ENCODE measurements at places on chromosomes 3 and 15.

DNA sequence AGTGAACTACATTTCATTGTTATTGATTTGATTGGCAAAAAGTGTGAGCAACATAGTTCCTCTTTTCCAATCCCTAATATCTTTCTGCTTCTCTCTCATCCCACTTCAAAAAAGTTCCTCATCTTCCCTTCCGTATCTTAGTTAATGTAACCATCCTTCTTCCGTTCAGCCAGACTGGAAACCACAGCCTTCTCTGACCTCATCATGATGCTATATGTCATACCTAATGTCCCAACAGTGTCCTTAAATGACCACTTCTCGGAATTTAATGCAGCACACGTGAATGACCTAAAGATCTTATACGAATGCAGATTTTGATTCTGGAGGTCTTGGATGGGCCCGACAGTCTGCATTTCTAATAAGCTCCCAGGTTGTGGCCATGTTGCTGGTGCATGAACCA lies 320.3 kb upstream of the SATB1 start:
- no peak for DNase-seq

DNA sequence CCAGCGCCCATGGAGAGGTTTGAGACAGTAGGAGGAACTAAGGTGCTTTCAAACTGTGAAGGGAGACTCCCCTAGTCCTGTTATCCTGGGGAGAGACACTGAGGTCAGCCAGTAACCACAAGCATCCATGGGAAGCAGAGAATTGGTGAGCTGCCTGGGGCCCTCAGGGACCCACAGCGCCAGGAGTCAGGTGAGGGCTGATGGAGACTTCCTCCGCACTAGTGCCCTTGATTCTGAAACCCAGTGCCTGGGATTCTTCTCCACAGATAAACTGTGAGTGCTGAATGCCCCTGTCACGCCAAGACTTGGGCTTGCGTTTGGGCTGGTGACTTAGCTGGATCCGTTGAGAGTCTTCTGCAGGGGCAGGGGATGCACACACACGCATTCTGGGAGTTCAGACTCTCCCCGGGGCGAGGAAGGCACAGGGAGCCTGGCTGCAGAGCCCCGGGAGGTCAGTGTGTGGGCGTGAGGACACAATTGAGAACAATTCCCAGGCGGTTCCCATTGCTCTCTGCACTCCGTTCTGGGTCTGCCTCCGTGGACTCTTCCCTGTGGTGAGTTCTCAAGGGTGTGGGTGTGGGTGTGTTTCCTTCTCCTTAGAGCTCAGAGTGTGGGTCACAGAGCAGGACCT lies 37.9 kb upstream of the SLCO2A1 start:
- DNase-seq, result no peak

- DNase-seq, result no peak
These were observed 28.5 kb downstream of the DNAJC13 start for GRCh38 chr3:132445817-132446216.

DNA sequence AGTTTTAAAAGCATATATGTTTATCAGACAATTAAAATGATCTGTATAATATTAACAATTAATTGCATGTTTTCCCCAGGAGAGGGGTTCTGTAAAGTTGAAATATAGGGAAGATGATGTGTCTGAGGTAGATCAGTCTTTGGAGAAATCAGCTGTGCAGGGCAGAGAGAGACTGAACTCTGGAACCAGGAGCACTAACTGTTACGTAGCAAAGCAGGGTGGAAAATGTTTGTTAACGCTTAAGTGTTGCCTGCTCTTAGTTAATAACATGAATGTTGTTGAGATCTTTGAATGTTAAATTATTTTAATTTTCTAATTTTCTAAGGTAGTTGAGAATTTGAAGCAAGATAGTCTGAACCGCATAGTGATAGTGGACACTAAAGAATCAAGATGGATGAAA lies 57.5 kb downstream of the NEO1 start:
- no peak for DNase-seq

DNA sequence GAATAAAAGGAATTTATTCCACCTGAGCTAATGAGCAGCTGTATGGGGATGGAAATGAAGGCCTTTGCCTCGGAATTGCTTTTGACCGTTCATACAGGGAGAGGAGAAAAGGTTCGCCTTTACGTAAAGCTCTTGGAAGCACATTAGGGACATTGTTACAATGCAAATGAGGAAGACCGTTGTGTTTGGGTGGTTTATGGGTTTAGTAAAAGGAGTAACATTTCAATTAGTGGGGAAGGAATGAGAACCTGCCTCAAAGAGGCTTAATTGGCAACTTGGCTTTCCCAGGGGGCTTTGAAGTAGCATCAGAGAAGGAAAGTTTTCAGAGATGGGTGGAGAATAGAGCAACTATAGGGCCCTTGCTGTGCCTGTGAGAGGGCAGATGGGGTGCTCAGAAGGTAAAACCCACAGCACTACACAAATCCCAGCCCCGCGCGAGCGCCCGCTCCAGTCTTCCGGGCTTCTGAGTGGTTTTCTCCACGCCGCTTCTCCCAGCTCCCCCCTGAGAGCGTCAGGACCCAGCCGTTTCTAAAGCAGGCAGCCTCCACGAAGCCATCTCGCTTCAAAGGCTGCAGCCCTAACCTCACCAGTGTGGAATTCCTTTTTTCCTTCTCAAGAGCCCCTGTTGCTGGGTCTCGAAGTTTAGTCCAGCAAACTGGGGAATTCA lies 192.0 kb upstream of the HES1 start:
- DNase-seq, result no peak

DNA sequence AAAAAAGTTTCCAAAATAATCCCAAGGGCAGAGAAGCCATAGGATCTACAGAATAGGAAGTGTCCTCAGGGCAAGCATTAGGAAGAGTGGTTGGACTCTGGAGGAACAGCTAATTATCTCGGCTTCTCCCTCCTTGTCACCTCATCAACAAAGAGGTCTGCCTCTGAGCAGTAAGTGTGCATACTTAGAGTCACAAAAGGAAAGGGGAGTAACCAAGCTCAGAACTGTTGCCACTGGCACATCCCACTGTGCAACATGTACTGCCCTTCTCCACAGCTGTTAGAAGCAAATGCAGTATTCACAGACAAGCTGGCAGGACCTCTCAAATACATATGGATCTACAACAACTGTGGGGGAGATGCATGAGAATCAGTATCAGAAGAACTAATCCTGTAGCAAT lies 31.5 kb downstream of the NGLY1 start:
- no peak for DNase-seq

GRCh38 chr3:32667072-32667582 lies 17.9 kb upstream of the CNOT10 start:
- DNase-seq, result no peak

GRCh38 chr3:156246961-156247725 lies 126.8 kb downstream of the KCNAB1 start:
- no peak for DNase-seq

- no peak for DNase-seq
These were observed 5.9 kb upstream of the GHSR start for GRCh38 chr3:172454180-172454579.

GRCh38 chr3:49081429-49081828 lies 12.4 kb downstream of the QRICH1 start:
- DNase-seq, result no peak

- DNase-seq, result no peak
These were observed 174.2 kb downstream of the NEK10 start for GRCh38 chr3:27194861-27195483.

DNA sequence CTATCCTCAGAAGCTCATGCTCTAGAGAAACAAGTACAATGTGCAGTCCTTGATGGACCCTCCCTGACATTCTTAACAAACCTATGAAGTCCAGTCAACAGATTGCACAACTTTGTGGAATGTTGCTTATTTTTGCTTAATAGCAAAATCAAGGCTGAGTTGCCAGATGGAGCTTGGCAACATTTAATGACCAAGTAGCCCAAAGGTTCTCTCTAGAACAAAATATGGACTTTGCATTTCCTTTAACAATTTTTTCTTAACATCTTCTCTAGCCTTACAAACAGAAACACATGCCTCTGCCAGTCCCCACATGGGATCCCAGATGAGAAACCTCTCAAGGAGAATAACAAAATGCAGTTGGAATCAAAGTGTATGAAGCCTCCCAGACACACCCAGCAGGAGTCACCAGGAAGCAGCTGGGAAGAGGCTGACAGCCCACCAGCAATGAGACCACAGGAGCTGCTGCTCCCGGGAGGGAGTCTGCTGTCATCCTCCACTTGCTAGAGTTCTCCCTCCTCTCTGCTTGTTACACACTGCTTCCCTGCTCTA lies 422.5 kb upstream of the CDIN1 start:
- DNase-seq, result no peak

DNA sequence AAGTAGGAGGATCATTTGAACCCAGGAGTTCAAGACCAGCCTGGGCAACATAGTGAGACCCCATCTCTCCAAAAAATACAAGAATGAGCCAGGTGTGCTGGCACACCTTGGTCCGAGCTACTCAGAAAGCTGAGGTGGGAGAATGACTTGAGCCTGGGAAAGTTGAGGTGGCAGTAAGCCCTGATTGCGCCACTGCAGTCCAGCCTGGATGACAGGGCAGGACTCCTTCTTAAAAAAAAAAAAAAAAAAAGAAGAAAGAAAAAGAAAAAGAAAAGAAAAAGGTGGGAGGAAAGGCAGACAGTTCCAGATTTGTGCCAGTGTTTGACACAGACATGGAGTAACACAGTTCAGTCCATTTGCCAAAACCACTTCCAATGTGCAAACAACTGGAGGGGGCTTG lies 75.7 kb downstream of the ATP10A start:
- no peak for DNase-seq

- peak; percentile 76 for DNase-seq
These were observed at the start of gene STT3B for GRCh38 chr3:31532587-31533168. STT3B (plus strand) TSS chr3:31532925; CDS start chr3:31532999, 74 bp downstream.

DNA sequence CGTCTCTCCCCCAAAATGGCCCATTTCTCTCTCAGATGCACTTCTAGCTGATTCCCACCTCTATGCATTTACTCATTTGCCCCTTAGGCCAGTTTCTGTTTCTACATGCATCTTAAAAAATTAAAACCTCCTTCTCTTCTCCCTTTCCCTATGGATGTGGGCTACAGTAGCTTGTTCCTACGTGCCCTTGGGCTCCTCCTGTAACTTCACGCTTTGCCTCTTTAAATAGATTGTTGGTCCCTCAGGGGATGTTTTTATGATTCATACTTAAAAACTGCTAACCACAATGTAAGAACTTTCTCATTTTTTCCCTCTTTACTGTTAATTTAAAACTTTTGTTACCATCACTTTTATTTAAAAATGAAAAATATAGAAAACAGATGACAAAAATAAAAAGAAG lies 185.6 kb upstream of the MRPL3 start:
- DNase-seq, result no peak

GRCh38 chr3:143332026-143332425 lies 212.5 kb downstream of the CHST2 start:
- DNase-seq, result no peak

GRCh38 chr3:22606938-22607337 lies 596.2 kb upstream of the UBE2E2 start:
- DNase-seq, result no peak

DNA sequence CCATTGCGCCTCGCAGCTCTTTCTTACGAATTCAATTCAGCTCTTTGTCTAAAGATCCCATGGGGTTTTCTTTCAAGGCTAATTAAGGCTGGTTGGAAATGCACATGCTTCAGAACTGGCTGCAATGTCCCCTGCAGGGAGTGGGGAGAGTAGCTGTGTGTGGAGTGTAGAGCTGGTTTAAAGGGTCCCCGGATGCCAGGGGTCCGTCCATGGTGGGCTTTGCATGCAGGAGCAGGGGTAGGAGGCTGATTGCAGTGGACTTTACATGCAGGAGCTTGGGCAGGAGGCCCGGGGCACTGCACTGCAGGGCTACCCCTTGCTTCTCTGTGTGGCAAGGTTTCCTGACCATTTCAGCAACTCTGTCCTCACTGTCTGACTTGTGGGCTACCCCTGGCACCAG lies 261.6 kb upstream of the LYSMD4 start:
- DNase-seq, result no peak

DNA sequence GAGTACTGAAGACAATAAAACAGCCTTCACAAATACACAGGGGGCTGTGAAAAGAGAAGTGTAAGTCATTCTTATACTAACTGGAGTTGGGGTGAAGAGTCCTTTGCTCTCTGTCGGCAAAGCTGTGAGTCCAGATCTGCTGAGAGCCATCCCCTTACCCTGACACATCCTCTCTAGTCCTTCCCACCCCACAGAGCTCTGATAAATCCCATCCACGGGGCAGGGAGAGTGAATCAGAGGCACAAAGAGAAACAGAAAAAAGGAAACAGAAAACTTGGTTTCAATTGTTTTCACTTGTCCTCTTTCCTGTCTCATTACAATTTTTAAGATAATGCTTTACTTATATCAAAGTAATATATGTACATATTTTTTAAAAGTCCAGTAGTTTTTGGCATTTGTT lies 18.2 kb upstream of the ZNF639 start:
- DNase-seq, result peak; percentile 13

DNA sequence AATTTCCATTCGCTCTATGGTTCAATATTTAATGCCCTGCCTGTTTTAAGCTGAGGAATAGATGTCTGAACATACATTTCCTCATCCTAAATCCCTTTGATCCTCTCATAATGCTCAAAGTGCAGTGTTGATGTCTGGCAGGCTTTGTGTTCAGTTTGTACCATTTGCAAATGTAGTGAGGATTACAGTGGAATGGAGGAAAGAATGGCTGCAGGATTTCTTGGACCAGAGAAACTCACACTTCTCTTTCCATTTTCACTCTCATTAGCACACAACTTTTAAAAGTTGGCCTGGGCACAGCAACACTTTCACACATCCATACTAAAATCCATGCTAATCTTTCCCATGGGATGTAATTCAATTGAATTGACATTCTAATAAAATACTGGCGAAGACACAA lies 28.6 kb upstream of the THRB start:
- DNase-seq, result no peak

- DNase-seq, result no peak
These were observed 59.1 kb downstream of the TBC1D2B start for GRCh38 chr15:78018445-78018844.

- DNase-seq, result no peak
These were observed 38.6 kb downstream of the MGA start for GRCh38 chr15:41698779-41699178.

DNA sequence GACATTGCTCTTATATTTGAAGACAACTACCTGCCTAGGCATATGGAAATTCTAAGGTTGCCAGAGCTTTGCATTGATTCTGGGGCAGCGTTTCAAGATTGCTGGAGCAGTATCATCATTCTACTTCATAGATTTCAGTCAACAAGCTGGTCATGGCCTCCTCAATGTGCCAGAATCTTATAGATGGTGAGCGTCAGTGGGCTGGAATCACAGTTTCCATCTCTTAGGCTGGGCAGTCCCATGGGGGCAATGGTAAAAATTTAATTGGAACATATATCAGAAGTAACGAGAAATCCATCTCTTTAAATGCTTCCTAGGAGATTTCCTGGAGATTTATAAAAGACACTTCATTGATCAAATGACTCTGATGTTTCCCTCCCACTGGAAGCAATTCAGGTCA lies 258.3 kb downstream of the SV2B start:
- DNase-seq, result no peak

DNA sequence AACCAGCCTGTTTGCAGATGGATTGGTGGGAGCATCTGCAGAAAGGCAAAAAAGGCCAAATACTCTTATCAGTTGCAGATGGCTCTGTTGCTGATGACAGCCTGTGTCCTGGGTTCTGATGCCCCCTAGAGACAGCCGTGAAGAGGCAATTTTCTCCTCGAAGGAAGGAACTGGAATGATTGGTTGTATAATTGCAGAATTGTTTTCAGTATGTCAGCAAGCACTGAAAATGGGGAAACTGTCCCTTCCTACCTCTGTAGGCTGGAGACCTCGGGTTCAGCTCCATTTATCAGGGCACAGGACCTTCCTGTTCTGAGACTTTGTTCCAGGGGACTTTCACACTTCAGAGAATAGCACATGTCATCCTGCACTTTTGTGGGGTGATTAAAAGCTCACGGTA lies 103.0 kb downstream of the PGPEP1L start:
- peak; percentile 45 for DNase-seq

- DNase-seq, result no peak
These were observed 151.3 kb downstream of the ADAM10 start for GRCh38 chr15:58597943-58598828.

All from ACHN (cell line).